Gastroesophageal sphincter (tissue), 4 donors: ENCODE measurements at places on chromosomes 7 and 10. TPM values are rescaled to one million over a fixed set of nuclear protein-coding genes. Genes with fewer than 3 reads are reported as not detected.

- ATAC-seq, result no peak
Observed at GRCh38 chr7:1287752-1288201, 55.1 kb downstream of the UNCX start.

GRCh38 chr7:151720280-151720679, 156.6 kb downstream of the PRKAG2 start:
- no peak for ATAC-seq

DNA sequence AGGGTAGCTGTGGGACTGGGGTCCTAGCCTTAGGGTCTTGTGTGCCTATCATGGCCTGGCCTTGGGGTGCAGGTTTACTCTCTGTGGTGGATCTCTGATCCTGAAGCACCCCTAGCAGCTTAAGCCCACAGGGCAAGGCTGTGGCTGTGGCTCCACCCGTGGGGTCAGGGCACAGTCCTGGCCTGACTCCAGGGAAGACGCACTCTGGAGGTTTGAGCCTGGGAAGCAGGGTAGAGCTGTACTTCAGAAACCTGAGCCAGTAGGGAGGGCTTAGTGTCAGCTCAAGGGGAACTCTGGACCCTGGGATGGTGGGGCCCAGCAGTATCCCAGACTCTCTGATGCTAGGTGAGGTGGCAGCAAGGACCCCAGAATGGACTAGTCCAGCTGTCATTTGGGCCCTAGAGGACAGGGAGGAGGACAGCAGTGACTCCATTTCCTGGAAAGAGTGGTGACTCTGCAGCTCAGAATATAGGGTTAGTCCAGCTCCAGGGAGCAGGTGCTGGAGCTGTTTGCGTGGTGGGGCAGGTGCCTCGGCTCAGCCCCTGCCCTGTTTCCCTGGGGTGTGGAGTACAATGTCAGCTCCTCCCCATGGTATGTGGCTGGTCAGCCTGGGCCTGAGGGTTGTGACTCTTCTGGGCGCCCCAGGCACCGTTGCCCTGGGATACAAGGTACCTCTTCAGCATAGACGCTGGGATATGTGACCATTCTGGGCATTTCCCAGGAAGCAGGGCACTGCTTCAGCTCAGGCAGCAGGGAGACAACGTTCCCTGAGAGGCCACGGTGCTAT, 15.8 kb downstream of the GTPBP4 start:
- ATAC-seq, result no peak

DNA sequence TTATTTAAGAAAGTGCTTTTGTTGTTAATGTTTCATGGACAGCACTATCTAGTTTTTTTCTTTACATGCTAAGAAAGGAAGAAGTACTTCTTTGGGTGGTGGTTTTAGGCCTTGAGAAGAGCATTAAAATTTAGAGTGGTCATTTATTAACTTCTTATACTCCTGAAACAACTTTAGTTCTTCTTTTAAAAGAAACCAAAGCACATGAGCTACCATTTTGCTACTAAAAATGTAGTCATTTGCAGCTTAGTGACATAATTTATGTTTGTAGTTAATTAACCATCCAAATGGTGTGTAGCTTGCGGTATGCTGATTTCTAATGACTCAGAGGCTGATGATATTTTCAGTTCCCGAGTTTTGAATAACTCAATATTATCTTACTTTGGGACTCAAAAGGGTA, 207.5 kb downstream of the BBS9 start:
- ATAC-seq, result no peak

DNA sequence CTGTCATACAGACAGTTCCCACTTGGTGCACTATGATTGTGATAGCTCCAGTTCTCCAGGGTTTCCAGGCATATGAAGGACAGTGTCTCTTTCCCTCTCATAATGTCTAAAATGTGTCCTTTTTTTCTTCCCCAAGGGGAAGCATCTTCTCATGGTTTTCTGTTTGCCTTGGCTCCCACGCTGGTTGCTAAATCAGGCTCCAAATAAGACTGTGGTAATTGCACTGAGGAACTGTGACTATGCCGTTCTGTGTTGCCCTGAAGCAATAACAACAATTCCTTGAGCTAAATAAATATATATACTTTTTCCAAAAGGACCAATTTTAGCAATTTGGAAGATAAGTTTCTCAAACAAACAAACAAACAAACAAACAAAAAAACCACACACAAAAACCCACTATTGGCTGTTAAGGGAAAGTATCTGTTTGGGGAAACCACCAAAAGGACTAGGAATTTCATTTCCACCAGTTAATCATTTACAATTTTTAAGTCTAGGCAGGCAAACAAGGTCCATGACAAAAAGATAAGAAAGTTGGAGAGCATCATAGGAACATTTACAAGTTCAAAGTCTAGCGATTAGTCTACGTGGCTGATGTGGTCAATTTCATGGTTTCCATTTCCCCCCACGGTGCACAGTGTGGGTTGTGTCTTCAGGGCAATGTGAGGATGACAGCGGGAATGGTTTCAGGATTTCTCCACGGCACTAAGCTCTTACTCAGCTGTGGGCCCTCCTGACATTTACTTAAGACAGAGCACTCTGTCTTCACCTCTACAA, 62.4 kb downstream of the THNSL1 start:
- ATAC-seq, result no peak

DNA sequence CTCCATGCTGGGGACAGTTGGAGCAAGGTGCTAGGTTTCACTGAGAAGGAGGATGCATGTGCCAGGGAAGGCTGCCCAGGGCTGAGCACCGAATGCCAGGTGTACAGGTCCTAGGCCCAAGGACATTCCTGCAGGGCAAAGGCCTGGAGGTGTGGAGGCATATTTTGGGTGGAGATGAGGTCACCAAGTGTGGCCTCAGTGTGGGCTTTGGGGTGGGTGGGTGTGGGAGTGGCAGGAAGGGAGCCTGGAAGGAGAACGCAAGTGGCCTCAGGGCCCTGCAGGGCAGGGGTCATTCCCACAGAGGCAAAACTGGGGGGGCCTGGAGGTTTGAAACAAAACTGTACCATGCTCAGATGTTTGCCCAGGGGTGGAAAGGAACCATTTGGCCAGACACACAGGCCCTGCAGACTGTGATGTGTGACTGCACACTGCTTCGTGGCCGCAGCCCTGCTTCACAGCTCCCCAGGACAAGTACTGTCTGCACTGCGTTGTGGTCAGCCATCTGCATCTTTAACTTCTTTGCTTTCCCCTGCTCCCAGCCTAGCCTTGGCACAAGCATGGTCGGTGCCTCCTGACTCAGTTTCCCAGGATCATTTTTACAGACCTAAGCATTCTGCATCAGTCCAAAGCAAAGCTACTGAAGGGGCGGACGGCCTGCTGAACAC, 5.1 kb downstream of the PLPP4 start:
- no peak for ATAC-seq

DNA sequence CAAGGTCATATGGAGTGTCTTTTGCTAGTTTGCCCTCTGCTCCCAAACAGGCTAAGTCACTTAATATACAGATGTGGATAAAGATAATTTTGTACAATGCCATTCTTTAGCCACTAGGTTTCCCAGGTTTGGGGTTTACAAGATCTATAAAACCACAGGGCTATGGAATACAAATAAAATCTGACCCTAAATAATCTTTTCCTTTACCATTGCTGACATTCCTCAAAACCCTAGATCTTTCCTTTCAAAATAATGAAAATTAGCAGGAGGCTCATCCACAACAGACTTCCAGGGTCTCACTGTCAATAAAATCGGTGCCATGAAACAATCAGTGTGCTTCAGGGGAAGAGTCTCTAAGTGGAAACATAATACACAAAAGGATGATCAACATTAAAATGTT, 148.4 kb downstream of the CPEB3 start:
- no peak for ATAC-seq

- ATAC-seq, result no peak
Observed at GRCh38 chr10:86036544-86036831, 330.1 kb downstream of the GRID1 start.

DNA sequence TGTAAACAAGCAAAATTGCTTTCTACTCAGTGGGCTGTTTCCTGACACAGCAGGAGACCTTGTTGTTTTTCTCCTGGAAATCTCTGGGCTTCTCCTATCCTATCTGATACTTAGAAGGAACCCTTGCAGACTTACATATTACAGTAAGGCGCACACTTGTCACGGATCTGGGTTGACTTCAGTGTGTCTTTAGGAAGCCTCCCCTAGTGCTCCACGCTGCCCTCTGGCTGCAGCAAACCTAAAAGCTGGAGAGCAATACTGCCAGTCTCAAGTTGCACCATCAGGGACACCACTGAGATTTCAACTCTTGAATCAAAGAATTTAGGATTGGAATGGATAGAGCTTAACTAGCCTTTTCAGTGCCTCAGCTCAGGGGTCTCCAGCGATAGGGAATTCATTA, 495.3 kb downstream of the LRMDA start:
- ATAC-seq, result peak; percentile 65

GRCh38 chr7:105831824-105832535, 44.4 kb downstream of the ATXN7L1 start:
- ATAC-seq, result no peak

DNA sequence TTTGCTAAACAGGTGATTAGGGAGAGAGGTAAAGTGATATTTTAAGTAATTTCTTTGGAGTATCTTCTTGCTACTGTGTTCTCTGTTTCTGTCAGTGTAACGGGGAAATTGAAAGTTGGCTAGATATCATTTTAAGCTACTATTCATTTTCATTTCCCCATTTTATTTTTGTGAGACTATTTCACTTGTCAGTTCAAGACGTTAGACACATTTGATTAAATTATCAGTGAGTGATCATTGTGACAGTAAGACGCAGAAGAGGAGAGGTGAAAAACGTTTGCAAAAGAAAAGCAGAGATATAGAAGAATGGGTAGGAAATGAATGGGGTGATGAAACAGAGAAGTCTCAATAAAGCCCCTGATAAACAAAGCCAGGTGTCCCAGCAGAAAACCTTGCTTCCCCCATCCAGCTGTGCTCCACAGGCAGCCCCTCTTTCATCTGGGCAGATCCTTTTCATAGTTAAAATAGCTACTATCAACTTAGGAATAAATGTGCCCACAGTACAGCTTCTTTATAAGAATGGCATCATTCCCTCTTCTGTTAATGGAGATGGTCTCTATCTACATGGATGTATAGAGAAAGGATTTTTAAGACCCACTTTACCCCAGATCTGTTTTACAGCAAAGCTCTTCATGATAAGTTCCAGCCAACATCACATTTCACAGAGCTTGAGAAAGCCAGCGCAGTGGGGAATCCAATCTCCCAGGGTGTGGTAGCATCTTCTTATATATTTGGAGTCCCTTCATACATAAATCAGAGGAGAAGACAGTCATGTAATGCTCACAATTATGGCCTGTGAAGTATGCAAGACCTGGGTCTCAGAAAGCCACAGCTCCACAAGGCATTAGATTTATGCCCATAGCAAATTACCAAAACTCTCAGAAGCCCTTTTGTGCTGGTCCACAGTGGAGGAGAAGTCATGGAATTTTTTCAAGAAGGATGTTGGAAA, 138.1 kb upstream of the ITGB1 start:
- no peak for ATAC-seq

GRCh38 chr10:128540781-128541761, 414.8 kb upstream of the MKI67 start:
- no peak for ATAC-seq

DNA sequence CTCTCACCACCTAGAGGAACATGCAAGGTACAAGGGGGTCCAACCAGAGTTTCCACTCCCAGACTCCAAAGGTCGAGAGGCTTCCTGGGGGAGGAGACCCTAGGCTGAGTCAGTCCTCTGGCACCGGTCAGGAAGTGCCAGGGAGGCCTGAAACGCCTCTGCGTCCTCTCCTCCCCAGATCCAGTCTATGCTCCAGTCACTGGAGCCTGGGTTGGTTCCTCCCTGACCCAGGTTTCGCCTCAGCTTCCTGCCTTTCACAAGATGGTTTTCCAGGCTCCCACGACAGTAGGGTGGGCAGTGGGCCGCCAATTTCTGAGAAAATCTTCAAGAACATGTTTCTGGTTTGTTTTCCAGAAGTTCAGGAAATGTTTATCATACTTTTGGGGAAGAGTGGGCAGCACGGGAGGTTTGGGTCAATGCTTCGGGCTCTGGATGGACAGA, 30.0 kb downstream of the DUSP5 start:
- ATAC-seq, result no peak

DNA sequence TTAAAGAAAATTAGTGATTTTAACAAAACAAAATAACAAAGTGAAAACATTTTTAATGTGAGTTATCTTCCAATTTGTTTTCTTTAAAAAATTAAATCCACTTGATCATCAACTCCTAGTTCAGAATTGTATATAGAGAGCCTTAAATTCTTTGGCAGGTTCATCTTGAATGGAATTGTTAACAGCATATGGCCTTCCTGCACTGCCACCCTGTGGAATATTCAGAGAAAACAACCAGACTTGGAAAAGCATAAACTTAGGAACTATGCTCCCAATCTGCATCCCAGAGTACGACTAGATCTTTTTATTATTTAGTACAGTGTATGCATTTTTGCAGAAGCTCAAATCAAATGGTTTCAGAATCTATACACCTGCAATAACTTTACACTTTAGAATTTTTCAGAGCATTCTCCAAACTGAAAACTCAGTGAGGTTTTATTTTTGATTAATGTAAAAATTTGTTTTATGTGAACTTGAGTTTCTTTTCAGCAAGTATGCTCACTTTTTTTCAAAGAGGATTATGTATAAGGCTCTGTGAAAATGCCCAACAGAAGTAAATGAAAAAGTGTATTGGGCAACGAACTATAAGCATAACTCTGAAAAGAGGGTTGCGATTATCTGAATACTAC, 44.9 kb upstream of the ANK3 start:
- ATAC-seq, result no peak

- no peak for ATAC-seq
Observed at GRCh38 chr7:112104120-112104519, 102.1 kb downstream of the DOCK4 start.

GRCh38 chr7:96084881-96085553, 236.9 kb downstream of the SLC25A13 start:
- ATAC-seq, result no peak

GRCh38 chr7:70419526-70420380, 712.2 kb upstream of the GALNT17 start:
- ATAC-seq, result no peak

DNA sequence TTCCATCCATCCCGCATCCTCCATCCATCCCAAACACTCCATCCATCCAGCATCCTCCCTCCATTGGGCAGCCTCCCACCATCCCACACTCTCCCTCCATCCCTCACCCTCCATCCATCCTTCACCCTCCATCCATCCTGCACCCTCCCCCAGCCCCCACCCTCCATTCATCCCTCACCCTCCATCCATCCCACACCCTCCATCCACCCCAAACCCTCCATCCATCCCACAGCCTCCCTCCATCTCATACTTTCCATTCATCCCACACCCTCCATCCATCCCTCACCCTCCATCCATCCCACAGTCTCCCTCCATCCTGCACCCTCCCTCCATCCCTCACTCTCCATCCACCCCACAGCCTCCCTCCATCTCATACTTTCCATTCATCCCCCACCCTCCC, 60.4 kb downstream of the FOXI2 start:
- ATAC-seq, result peak; percentile 88

Gene BTRC
- total RNA-seq, result 9.0 TPM

Gene ACSL5
- total RNA-seq, result 9.7 TPM

Gene SPAG6
- total RNA-seq, result not detected

Gene CDK5
- total RNA-seq, result 8.8 TPM

Gene FAM131B
- 0.84 TPM for total RNA-seq

Gene WASHC2C
- 36.0 TPM for total RNA-seq

Gene GPER1
- total RNA-seq, result 7.3 TPM

Gene FAM13C
- 37.6 TPM for total RNA-seq

Gene PMPCB
- total RNA-seq, result 51.0 TPM

Gene ITIH2
- not detected for total RNA-seq

Gene ELFN1
- 0.42 TPM for total RNA-seq

Gene RADIL
- 6.8 TPM for total RNA-seq

Gene GATAD1
- total RNA-seq, result 57.7 TPM
